ENCODE measurements at places on chromosomes 5 and 9.

DNA sequence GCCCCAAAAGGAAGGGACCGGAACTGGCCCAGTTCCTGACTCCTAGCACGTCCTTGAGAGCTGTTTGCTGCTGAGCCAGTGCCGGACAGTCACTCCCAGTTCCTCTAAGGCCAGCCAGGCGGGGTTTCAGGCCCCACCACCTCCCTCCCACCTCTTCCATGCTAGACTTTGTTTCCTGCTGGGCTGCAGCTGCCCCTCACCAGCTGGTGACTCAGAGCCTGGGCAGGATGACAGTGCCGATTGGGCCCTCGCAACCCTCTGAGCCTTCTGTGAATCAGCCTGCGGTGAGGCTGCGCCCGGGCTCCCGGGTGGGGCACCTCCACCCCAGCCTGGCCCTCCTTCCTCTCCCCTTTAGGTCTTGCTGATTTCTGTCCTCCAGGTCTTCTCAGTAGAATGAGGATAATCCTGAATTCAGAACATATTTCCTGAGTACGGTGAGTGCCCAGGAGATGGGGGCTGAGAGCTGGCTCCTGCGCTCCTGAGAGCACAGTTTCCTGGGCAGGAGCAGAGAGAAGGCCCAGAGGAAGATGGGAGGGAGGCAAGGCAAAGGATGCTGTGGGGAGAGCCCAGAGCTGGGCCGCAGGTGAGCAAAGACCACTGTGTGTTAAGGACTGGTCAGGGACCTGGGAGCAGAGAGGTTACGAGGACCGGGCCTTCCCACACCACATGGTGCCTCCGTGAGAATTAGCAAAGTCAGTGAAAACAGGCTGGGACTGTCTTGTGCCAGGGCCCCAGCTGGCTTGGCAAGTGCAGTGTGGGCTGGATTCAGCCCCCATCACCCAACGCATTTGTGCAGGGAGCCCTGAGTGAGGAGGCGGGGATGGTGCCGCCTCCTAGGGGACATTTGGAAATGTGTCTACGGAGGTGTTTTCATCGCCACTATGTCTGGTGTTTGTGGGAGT lies 32.9 kb upstream of the STXBP1 start:
- peak; percentile 95 for DNase-seq

DNA sequence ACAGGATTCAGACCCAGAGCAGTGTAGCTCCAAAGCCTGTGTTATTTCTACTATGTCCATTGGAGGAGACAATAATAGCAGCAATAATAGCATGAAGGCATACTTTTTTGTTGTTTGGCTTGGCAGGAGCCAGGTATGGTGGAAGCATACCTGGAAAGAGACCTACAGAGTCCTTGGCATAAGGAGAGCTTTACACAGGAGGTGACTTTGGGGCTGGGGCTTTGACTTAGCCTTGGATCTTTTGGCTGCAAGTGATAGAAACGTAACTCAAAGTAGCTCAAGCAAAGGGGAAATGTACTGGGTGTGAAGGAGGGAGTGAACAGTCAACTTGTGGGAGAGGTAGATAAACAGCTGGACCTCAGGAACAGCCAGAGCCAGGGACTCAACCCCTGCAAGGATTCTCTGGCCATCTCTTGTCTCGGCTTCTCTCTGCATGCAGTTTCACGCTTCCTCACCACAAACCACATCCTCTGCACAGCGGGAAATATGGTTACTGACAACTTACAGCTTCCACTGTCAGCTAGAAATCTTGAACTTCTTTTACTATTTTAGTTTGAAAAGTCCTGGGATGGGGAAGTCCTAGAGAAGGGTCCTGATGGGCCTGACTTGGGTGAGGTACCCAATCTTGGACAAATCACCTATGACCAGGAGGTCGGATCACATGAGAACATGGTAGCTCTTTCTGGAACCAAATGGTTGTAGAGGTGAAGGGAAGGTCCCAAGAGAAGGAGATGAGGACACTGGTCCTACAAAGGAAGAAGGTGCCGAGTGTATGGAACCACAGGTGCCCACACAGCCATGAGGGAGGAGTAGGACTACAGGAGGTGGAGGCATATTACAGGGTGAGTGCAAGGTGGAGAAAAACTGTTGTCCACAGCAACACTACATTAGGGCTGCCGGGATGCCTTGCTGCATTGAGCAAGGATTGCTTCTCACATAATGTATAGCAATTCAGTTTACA lies 47.0 kb upstream of the TGFBR1 start:
- DNase-seq, result no peak

DNA sequence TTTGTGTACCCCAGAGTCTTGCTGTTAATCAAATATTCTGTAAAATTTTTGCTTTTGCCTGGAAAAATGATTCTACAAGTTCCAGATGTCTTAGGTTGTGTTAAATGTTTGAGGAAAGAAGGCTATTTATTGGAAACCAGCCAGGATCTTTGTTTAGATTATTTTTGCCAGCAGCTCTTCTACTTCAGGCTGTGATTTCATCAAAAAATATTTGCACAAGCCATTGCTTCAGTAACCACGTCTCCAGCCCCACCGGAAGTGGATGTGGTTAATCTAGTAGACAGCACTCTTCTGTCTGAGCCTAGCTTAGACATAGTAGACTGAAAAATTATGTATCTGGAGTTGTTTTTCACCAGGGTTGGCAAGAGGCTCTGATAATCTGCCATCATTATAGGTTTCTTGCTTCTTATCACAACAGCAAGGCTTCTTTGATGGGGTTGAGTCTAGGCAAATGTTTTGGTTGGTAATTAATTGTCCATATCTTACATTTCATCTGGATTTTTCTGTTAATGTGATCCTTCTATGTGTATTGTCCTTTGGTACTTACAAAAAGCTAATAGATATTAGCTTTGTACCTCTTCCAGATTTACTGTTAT lies 17.1 kb downstream of the KCTD16 start:
- DNase-seq, result peak; percentile 84

DNA sequence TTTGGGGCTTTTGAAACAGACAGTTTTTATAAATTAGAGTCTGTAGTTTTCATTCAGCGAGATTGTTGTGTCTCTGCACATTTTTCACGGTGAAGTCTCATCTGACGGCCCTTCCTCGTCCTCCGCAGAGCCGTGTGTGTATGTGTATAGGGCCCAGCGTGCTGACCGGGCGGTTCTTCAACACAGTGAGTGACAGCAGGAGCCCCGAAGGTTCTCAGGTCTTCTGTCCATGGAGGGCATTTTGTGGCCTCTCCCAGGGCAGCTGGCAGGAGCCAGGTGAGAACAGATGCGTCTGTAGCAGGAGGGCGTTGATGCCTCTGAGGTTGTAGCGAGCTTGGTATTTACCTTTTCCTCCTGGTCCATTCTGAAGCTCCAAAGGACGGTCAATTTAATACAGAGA lies 116.0 kb upstream of the LPCAT1 start:
- DNase-seq, result no peak

GRCh38 chr5:128649192-128649591 lies 111.1 kb upstream of the FBN2 start:
- peak; percentile 34 for DNase-seq

- DNase-seq, result no peak
These were observed 209.2 kb upstream of the KLF4 start for GRCh38 chr9:107698779-107699178.

GRCh38 chr5:82590112-82590511 lies 312.0 kb upstream of the RPS23 start:
- DNase-seq, result no peak

DNA sequence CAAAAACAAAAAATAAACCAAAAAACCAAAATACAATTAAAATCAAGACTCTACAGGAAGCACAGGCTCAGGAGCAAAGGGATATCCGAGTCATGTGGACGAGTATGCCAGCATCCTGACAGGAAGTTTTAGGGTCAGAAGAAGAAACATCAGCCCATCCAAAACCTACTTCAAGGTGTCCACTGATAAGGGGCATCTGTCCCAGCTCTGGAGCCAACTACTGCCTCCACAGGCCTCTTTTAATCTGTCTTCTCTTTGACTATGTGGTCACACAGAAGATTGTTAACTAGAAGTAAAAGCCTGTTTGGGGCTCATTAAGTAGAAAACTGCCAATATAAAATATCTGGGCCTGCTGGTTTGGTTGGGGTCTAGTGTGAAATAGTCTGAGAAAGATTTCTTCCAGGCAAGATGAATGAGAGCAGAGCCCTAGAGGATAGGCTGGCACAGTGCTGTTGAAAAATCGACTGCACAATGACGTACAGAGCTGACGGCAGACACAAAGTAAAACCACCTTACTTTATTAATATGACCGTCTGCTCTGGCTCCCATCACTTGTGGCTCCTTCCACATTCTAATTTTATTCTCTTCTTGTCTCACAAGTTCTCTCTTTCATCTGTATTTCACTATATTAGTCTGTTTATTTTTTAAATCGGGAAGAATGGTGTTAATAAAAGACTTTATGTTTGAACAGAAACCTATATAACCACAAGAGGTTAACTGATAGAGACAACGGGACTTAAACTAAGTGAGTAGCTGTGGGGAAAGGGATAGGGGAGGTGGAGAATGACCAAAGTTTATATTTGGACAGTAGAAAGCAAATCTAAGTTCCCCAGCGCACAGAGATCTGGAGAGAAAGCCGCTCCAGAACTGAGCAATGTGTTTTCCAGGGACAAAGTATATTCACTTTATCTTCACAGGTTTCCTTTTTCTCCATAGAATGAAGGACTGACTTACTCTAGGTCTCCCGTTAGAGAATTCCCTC lies 22.9 kb upstream of the MSH3 start:
- DNase-seq, result no peak

DNA sequence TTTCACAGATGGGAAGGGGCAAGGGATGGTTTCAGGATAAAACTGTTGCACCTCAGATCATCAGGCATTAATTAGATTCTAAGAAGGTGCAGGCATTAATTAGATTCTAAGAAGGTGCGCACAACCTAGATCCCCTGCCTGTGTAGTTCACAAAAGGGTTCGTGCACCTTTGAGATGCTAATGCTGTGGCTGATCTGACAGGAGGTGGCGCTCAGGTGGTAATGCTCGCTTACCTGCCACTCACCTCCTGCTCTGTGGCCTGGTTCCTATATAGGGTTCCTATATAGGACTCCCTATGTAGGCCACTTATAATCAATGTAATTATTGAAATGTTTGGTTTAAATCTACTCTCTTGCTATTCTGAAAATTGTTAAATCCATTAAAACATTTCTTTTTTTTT lies 171.0 kb downstream of the MSX2 start:
- no peak for DNase-seq

DNA sequence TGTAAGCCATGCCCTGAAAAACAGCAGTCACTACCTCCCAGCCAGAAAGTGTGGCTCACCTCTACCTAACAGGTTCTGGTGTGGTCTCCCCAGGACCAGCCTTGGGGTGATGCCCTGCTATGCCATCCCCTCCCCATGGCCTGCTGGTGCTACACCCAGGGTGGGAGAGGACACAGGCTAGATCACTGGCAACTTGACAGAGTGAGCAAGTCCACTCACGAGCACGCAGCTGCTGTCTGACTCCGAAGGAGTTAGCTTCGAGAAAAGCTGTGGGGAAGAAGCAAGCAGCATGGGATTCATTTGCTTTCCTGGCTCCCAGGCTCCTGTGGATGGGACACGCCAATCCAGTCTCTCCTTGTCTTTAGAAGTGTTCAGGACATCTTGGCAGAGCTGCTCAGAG lies 102.2 kb downstream of the COL5A1 start:
- DNase-seq, result no peak

DNA sequence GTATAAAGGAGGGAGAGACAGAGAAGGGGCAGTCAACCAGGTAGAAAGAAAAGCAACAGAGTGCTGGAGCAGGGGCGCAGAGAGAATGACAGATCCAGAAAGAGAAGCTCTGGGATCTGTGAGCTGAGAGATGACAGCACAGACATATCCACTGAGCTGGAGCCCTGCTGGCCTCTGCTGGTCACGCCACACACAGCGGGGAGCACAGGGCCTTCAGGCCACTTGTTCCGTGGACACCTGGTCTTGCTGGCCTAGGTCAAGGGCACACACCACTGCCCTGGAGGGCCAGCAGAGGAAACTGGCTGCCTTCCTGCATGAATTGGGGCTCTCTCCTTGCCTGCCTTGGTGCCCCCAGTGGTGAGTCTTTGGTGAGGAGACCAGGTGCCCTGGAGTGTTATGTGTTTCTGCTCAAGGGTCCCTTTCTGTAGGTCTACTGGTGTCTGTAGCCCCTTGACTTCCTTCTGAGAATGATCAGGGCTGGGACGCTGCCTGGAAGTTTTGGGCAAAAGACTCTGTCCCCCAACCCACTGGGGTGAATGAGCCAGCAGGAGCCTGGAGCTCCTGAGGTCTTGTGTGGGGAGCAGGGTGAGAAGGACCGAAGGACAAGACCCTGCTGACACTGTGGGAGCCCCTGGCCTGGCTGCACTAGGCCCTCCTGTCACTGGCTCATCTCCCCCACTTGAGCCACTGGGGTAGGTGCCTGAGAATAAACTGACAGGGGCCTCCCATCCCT lies 59.2 kb upstream of the ADAMTS2 start:
- DNase-seq, result no peak

- DNase-seq, result no peak
These were observed 360.8 kb upstream of the KCNN2 start for GRCh38 chr5:114001076-114001475.

GRCh38 chr9:109922617-109923470 lies 142.8 kb downstream of the PALM2AKAP2 start:
- DNase-seq, result no peak

- DNase-seq, result no peak
These were observed 7.0 kb downstream of the ADAMTS13 start for GRCh38 chr9:133429214-133429613.

DNA sequence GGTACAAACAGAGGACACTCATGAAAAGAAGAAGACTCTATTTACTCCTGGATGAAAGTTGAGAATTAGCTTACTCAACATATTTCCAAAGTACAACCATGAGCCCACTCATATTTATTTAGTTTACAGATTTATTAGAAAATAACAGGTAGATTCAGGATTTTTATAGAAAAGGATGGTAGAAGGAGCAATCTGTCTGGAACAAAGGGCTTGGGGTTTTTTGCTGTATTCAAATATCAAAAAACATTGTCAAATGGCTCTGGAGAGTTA lies 7.0 kb upstream of the ERAP2 start:
- DNase-seq, result no peak

GRCh38 chr9:125683486-125683885 lies 23.5 kb downstream of the MAPKAP1 start:
- no peak for DNase-seq

GRCh38 chr5:36177715-36178523 lies 26.0 kb downstream of the SKP2 start:
- DNase-seq, result peak; percentile 14

- DNase-seq, result no peak
These were observed 15.9 kb upstream of the PFDN1 start for GRCh38 chr5:140318792-140319191.
